ENCODE measurements at places on chromosomes 2 and 18.

DNA sequence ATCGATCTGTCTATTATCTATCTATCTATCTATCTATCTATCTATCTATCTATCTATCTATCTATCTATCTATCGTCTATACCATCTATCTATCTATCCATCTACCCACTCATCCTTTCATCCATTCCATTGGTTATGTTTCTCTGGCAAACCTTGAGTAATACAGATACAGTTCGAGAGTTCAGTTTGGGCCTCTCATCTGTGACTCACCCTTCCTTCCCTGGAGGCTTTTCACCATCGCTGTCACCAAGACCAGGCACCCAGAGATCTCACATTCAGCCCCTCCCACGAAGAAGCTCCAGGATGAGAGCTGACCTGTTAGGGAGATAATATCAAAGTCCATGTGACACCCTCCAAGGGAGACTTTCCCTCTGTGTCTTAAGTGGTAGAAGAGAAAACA, 164.1 kb upstream of the CELF4 start:
- no peak for DNase-seq

- DNase-seq: no peak
Observed at GRCh38 chr2:24471662-24472061, 19.4 kb upstream of the NCOA1 start.

DNA sequence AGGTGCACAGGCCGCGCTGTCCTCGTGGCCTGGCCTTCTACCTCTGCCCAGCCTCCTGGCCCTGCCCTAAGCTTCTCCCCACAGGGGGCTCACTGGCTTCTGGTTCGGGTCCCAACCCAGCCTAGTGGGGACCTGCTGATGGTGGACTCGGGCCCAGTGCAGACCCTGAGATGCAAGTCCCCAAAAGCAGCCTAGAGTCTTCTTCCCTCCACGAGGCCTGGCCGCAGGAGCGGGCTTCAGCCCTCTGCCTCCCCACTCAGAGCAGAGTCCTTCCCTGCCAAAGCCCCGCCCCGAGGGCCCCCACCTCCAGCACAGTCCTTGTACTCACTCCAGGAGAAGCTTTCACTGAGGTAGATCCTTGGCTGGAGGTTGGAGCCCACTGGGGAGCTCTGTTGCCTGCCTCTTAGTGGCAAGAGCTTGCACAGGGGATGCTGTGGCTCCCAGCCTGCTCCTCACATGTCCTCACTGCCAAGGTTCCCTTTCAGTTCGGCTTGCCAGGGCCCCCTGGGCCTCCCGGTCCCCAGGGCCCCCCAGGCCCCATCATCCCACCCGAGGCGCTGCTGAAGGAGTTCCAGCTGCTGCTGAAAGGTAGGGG, 3.6 kb downstream of the ERFE start:
- DNase-seq: peak; percentile 10

GRCh38 chr2:197308996-197309690, 1.4 kb downstream of the ANKRD44 start:
- DNase-seq: no peak

DNA sequence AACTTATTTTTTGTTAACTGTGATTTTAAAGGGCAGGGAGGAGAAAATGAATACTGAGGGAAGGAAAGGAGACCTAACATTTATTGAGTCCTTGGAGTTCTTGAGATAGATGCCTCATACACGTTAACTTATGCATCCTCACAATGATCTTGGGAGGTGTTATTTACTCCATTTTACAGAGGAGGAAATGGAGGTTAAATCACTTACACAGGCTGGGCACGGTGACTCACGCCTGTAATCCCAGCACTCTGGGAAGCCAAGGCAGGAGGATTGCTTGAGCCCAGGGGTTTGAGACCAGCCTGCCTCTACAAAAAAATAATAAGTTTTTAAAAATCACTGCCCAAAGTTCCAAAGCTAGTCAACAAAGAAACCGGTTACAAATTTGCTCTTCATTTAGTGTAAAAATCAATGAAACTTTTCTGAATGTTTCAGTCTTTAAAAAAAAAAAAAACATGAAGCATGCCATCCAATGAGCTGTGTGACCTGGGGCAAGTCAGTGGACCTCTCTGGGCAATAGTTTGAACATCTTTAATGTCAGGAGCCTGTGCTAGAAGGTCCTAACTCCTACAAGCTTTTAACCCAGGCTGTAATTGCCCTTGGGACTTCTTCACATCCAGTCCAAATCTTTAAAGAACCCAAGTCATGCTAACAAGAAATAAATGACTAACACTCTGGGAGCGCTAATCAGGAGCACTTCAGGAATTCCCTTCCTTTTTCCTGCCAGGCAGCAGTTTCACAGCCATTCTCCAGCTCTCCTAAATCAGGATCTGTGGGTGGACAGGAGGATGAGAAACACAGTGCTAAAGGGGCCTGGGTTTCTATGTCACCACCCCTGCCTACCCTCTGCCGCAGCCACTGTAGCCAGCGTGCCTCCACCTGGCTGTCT, 176.4 kb downstream of the TMEM247 start:
- DNase-seq: no peak

DNA sequence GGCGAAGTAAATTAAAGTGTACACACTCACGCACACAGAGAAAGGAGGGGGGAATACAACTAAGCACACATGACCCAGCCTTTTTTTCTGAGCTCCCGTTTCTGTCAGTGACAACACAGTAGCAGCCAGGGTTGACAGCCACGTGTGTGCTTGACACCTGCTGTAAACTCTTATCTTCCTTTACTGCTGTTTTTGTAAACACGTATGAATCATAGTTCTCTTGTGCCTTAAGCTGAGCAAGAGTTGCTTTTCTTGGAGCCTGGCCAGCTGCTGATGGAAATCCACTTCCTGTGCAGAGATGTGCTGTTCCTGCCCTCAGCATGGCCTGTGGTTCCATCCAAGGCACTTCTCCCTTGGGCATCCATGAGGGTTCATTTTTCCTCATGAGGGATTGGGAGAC, 561.9 kb downstream of the GALR1 start:
- DNase-seq: no peak

- DNase-seq: no peak
Observed at GRCh38 chr2:63596401-63596883, 7.7 kb downstream of the MDH1 start.

DNA sequence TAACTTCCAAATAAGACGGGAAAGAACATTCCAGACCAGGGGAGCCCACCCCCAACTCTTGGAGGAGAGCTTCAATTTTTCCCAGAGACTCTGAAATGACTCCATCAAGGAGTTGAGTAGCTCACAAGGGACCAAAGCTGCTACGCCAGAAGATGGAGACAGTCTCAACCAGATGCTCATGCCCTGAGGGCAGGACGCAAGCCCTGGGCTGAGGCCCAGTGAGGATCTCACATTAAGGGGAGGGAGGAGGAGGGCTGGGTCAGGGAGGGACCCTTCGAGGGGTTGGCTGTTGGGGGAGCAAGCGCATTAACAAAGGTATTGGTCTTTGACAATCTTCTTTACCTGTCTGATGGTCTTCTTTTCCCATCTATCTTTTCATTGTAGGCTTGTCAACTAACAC, 141.3 kb upstream of the SLC1A4 start:
- DNase-seq: no peak

DNA sequence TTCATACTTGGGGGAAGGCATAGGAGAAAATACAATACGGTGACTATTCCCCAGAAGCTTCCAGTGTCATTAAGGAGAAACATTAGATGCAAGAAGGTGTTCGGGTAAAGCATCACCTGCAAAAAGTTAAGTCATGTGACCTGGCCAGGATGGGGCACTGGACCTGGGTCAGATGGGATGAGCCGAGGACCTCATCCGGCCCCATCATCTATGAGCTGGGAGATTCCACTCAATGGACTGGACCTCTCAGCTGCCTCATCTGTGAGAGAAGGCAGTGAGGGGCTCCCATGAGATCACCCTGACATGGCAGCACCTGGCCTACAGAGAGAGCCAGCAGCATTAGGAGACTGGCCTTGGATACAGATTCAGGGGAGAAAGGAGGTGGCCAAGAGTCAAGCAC, 111.4 kb upstream of the TEX51 start:
- DNase-seq: no peak

DNA sequence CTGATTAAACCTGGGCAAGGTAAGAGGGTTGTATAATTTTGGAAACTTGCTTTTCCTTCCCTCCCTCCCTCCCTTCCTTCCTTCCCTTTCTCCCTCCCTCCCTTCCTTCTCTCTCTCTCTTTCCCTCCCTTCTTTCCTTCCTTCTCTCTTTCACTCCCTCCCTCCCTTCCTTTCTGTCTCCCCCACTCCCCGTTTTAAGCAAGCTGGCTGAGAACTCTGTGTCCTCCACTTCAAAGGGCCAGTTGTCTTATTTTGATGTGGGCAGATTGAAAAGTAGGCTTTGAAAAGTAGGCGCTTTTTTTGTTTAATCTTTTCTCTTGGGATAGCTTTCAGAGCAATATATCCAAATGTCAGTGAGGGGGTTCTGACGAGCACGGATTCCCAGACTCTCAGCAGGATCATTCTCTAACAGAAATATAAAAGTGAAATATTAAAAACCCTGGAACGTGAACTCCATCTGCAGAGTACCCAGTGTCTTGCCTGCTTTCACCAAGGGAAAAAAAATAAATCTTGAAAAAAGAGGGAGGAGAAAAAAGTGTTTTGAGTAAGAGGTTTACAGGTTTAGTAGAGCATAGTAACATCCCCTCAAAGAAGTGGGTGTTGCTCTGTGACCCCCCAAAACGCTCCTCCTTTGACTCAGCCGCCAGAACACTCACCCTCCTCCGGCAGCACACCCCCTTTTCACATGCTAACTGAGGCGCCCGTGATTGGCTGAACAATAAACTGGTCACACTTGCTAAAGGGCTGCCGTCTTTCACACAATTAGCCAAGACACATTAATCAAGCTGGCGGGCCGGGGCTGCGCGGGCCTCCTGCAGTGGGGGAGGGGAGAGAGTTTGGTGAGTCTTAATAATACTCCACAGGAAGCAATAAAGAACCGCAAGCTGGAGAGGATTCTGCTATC, 52.2 kb downstream of the CDK15 start:
- peak; percentile 35 for DNase-seq

GRCh38 chr2:200302940-200303727, 3.4 kb upstream of the SPATS2L start:
- no peak for DNase-seq

DNA sequence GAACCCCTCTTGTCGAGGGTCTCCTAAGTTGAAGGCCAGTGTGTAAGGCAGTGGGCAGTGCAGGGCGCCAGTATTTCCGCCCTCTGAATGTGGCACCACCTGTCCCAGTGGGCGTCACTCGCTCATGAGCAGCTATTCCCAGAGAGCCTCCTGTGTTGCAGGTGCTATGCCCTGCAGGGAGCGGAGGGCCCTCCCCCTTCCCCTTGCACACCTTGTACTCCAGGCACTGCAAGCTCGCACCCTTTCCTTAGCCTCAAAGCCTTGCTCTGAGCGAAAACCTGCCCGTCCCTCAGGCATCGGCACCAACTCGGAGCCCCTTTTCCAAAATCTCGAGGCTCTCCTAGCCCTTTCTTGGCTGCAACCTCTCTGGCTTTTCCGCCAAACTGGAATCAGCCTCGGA, 282.7 kb downstream of the AGAP1 start:
- DNase-seq: no peak

GRCh38 chr2:136030406-136030805, 45.0 kb upstream of the DARS1 start:
- DNase-seq: no peak

GRCh38 chr2:64017811-64018700, 1.2 kb downstream of the VPS54 start:
- DNase-seq: no peak

DNA sequence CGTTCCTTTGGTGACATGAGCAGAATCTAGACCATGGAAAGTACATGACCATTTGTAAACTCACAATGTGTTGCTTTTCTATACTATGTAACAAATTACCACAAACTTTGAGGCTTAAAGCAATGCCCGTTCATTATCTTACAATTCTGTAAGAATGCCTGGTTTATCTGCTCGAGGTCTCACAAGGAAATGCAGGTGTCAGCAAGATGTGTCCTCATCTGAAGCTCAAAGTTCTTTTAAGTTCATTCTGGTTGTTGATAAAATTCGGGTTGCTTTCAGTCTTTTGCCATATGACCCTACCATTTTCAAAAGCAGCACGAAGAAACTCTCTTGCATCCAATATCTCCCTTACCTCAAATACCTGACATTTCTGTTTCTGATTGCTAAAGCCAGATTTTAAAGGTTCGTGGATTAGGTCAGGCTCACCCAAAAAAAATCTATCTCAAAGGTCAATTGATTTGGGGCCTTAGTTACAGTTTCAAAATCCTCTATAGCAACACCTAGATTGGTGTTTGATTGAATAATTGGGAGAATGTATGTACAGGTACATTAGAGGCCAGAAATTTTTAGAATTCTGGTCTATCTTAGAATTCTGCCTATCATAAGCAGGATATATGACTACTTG, 125.9 kb downstream of the TMEM131 start:
- no peak for DNase-seq

DNA sequence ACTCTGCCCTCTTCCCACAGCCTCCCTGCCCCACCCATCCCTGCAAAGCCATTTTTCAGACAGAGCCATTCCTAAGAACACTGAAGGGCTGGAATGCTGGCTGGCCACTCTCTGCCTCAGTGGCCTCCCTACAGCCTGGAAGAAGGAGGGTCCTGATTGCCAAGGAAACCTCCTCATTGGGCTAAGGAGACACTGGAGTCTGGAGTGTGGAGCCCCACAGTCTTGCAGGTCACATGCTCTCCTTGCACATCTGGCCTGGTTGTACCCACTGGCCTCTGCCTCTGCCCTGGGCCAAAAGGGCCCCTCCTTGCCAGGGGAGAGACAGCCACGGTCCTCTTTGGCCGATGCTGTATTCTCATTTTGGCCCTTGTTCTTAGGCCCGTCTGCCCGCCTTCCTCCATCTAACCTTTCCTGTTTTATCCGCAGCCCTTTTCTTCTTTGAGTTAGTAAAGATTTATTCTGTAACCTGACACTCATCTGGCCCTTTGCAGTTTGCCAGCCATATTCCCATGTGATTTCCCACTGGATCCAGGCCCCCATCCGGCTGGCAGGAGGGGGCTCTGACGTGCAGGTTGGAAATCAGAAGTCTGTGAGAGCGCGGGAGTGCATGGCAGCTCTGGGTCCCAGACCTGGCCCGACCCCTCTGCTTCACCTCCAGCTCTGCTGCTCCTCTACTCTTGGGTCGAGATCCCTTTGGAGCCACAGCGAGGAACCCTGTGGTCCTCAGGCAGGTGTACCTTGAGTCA, 11.0 kb upstream of the CATIP start:
- no peak for DNase-seq

GRCh38 chr2:69298862-69299261, 88.2 kb downstream of the GFPT1 start:
- no peak for DNase-seq

GRCh38 chr2:191148281-191148680, 2.5 kb downstream of the STAT4 start:
- no peak for DNase-seq

DNA sequence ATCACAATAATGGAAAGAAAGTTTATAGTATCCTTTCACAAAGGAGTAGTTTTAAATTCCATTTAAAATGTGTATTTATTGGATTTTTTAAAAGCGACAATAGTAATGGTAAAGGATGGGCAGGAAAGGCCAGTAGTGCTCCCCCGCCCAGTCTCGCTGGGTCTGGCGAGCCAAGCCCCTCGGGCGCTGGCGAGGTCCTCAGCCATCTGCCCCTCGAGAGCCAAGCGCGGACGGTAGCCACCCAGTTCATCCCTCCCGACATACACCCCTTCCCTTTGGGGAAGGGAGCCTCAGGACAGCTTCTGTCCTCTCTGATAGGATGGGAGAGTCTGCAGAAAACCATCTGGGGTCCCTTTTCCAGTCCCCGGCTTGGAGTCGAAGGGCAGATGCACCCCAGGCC, 45.2 kb downstream of the BOLA3 start:
- no peak for DNase-seq

- no peak for DNase-seq
Observed at GRCh38 chr2:100012561-100012960, 129.8 kb downstream of the AFF3 start.

- peak; percentile 24 for DNase-seq
Observed at GRCh38 chr2:27086724-27087593, at the start of gene KHK. Gene KHK, plus strand, starts transcription at chr2:27086772. Its CDS starts 488 bp downstream, at chr2:27087260.

All from activated naive CD4-positive, alpha-beta T cell treated with anti-CD3 and anti-CD28 coated beads, Interleukin-2, amount 50 U/mL, for 16 hours (primary cell).